ENCODE measurements at places on chromosomes 2 and 18. TPM values are rescaled to one million over a fixed set of nuclear protein-coding genes. Genes with fewer than 3 reads are reported as not detected.

GRCh38 chr18:77373730-77374445, 124.2 kb downstream of the GALR1 start:
- no peak for DNase-seq

GRCh38 chr2:57141269-57141668, 905.3 kb upstream of the VRK2 start:
- no peak for DNase-seq

DNA sequence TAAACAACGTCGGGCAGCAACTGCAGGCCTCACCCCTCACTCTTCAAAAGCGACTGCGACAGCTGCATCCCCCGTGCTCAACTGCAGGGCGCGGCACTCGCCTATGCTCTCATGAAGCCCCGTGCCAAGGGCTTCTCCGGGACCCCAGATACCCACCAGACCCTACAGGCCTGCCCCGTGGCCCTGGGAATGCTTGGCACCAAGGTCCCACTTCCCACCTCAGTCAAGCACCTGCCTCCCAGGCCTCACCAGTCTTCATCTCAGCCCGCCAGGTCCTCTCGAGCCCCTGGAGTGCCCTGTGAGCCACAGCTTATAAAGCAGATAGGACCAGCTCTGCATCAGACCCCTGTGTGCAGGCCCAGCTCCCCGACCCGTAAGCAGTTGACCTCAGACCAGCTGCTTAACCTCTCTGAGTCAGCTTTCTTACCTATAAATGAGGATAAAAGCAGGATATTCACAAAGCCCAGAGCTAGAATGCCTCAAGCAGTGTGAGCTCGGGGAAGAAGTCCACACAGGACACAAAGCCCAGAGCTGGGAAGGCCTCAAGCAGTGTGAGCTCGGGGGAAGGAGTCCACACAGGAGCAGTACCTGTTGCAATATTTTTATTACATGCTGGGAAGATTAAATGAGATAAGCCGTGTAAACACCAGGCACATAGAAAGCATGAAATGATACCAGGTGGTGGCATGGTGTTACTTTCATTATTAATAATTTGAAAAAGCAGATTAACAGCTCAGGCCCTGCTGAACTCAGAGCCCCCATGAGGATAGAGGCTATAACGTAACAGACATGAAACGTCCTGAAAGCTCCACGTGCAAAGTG, 96.9 kb downstream of the HDAC4 start:
- DNase-seq: peak; percentile 54

- no peak for DNase-seq
Measured at GRCh38 chr2:105324732-105325131, 4.8 kb downstream of the TGFBRAP1 start.

DNA sequence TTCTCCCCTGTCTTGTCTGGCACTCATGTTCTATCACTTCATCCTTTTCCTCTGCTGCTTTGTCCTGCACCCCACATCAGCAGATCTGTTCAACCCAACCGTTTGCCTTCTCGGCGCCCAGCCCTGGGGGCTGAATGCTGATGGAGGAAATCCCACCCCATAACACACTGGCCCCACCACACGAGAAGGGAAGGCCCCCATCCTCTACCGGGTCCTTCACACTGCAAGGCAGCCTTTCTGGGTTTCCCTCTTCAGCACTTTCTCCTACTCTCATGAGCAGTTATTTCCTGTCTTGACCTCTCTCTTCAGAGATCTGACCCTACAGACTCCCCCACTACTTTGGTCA, 227.4 kb downstream of the ATAD2B start:
- DNase-seq: peak; percentile 10

- DNase-seq: no peak
Measured at GRCh38 chr2:241096979-241097378, 5.1 kb downstream of the MTERF4 start.

- no peak for DNase-seq
Measured at GRCh38 chr18:22952525-22952924, 19.4 kb downstream of the RBBP8 start.

- no peak for DNase-seq
Measured at GRCh38 chr2:135913727-135914365, 37.6 kb upstream of the MCM6 start.

The SLC40A1 gene
- 154 TPM for total RNA-seq

The NDUFB3 gene
- 69.2 TPM for total RNA-seq

The REEP1 gene
- 4.1 TPM for total RNA-seq

The TEX44 gene
- not detected for total RNA-seq

The GPR55 gene
- total RNA-seq: not detected
